ENCODE measurements at places on chromosomes 12 and 14.

DNA sequence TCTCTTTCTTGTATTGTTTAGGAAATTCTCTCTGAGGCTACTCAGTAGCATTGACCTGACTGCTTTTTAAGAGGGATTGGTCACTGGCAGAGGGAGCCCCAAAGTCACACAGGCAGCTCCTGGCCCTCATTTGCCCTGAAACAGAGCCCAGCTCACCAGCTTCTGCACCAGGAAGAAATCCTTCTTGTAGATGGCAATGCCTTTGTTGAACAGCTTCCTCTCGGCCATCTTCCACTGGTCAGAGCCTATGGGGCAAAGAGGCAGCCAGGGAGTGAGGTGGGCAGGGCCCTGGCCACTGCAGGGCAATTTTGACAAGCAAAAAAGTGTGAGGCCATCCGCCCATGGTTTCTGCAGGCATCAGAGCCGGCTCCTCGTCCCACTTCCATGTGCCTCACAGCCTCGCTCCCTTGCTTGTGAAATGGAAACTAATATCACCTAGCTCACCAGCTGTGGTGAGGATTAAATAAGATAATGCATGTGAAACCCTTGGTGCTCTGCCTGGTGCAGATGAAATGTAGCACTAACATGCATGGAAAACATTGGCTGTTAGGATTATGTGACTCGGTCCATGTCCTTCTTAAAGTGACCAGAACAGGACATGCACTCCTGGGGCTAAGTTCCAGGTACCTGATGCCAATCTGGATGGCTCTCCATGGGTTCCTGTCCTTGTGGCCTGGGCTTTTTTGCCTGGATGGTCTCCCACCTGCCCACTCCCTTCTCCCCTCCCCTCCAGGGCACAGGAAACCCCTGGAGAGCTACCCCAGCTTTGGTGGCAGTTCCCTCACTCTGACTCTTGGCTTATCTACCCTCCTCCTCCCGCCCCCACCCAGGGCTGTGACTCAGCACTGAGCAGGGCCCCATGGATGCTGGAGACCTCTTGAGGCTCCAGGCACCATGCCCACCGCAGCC, 11.2 kb upstream of the PNMA1 start:
- peak; percentile 93 for DNase-seq

DNA sequence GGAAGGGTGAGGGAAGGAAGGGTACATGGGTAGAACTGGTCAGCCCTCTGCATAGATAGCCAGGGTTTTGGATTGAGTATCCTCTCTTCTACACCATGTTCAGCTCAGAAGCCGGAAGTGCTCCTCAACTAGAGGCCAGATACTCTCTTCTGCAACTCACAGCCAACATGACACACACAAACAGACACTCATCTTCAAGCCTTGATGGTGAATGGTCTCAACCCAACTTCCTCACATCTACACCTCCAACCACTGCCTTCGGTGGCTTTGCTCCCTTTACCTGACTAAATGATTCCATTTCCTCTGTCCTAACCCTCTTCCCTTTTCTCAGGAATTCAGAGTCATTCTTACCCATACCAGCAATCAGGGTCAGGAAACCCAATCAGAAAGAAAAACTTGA, 7.6 kb upstream of the FKBP11 start:
- no peak for DNase-seq

- peak; percentile 66 for DNase-seq
Observed at GRCh38 chr12:46342562-46343033, 30.0 kb downstream of the SLC38A2 start.

DNA sequence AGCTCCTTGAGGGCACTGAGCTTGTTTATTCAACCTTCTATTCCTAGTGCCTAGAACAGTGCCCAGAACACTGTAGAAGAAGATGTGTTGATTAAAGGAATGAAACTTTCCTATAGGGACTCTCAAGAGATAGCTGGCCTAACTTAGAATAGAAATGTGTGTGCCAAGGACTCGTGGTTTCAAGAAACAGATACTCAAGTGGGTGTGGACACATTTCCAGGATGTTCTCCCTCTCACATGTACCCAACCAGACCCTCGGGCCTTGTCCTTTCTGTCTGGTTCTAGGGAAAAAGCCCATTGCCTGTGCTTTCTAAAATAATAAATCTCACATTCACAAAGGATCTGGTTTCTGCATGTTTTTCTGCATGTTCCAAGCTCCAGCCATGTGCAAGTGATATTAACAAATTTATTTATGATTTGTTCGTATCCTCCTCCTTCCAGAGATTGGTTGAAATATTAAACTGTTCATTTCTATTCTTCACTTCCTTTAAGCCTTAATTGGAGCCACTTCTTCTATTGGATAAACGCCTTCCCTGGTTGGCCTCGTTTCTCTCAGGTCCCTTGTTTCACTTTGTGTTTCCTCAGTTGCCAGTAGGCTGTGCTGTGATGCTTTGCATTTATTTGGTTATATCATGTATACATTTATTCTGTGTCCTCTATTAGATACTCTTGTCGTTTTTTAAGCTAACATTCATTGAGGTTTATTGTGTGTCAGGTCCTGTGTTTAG, 89.8 kb downstream of the CRADD start:
- peak; percentile 82 for DNase-seq

- no peak for DNase-seq
Observed at GRCh38 chr14:35161231-35161630, 38.9 kb downstream of the PRORP start.

DNA sequence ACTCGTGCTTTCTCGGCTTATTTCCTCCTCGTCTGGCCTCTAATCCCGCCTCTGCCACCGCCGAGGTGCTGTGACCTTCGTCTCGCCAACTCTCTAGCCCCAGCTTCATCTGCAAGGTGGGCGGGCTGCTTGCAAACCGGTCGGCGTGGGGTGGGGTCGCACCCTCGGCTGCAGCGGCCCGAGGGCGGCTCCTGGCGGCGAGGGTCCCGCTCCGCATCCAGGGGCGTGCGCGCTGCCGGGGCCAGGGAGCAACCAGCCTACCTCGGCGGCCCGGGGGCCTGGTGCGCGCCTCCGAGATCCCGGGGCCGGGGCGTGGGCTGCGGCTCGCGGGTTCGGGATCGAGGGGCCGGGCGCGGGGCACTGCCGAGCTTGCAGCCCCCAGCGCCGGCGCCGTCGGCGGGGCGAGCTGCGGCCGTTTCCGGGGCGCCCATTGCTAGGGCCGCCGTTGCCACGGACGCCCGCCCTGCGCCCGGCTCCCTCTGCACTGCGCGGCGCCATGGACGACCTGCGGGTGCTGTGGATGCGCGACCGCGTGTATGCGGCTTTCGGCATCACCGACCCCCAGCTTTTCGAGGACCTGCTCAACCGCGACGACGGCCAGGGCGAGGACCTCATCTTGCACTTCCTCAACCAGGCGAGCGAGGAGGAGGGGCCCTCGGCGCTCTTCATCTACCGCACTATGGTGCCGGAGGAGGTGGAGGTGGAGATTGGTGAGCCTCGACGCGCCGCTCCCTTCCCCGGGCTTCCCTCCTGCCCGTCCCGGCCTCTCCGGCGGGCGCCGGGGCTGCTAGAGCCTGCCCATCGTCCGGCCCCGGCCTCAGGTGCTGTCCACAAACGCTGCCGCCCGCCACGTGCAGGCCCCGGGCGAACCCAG, at the start of gene DNAH10:
Gene DNAH10, plus strand, starts transcription at position 461 of the 874 bp plus-strand sequence. Its CDS starts 36 bp downstream, at position 497.
- DNase-seq, result peak; percentile 83

DNA sequence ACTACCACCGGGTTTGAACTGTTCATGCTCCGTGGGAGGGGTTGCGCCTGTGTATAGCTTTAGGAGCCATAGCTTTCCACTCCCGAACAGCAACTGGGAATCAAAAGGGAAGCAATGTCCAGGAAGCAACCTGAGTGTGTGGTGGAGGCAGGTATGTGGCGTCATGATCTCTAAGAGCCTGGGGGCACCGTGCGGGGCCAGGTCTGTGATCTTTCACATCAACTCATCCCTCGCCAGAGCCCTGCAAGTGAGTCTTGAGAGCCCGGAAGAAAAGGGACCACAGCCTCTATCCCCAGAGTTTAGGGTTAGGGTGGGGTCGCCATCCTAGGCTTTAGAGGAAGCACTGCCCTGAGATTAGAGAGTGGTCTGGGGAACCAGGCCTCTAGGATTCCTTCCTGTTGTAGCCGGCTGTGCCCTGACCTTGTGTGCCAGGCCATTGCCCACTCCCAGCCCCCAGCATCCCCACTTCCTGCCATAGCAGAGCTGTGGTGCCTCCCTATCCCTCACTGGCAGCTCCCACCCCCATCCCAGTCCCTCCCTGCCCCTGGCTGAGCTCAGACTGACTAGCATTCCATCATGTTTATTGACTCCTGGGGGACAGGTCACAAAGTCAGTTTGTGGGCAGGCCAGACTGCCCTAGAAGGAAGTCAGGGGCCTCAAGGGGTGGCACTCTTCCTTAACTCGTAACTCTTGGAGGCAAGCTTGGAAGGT, 745 bp upstream of the ADCY4 start:
- DNase-seq, result peak; percentile 36

DNA sequence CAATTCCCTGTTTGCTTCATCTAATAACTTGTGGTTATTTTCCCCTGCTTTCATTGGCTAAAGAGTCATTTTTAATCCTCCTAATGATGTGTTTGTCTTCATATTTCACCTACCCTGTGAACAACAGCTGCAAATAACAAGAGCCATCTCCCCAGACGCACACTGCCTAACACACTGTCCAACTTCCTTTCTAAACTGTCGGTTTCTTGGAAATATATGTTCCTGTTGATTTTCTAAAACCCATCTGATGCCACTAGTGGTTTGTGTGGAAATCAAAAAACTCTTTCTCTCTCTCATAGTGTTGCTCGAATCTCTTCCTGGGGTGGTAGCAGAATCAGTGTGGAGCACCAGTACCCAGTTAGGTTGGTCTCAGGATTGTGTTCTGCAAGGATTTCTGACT, 226.9 kb downstream of the EPS8 start:
- DNase-seq, result peak; percentile 64

DNA sequence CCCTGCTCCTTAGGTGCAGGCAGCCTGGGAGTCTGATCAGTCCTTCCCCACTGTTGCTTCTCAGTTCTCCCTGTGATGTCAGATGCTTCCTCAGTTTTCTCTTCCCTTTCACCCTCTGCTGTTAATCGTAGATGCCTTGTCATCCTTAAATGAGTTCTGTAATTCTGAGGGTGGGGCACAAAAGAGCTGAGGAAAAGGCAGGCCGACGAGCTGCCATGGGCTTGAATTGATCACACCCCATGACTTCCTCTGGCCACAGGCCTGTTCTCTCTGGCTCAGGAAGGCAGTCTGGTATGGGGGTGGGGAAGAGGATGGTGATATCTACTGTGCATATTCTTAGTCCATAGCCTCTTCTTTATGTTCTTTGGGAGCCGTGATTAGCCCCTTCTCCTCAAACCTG, 5.2 kb upstream of the AP1G2 start:
- DNase-seq, result peak; percentile 81

GRCh38 chr12:110349514-110350151, 53.9 kb downstream of the ANAPC7 start:
- DNase-seq, result peak; percentile 85

- DNase-seq, result no peak
Observed at GRCh38 chr12:50149311-50149710, 17.9 kb downstream of the CERS5 start.

DNA sequence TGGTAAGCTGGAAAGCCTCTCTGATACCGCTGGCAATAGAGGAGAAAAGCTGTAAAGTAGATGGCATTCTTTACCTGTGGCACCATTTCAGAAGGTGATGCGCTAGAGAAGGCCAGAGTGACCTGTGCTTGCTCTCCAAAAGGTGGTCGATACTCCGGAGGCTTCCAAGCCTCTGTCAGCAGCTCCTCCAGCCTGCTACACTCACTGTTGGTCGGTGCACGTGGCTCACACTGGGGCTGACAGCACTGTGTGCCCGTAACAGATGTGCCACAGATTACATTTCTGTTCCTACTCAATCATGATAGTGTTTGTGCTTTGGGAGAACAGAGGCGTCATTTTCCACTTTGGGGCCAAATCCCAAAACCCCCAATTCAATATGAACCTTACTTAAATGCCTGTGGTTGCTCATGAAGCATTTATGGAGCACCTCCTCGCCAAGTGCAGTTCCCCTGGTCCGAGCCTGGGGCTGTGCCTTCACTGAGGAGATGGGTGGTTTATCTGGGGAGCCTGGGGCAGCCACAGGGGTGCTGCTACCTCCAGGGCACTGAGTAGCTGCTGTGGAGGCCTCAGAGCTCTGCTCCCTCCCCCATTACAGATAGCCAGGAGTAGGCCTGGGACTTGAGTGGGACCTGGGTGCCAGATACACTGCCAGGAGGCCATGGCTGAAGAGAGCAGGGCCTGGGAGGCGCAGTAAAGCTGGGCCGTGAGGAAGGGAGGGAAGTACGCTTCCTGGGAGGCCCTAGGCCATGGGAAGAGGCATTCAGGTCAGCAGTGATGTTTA, 26.8 kb downstream of the CCNK start:
- DNase-seq, result no peak

DNA sequence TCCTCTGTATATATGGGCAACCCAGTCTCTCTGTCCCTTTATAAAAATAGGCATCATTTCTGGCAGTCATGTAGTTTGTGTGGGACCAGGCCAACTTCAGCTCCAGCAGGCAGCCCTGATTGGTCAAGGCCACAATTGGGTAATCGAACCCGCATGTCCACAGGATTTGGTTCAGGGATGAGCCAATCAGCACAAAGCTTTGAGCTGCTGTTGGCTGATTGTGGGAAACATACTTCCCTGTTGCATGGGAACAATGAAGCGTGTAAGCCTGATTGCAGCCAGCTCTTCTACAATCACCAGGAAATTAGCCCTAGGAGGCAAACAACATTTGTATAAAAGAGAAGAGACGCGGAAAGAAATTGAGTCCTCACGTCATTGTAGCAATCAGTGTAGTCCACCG, 328.6 kb downstream of the PCNX1 start:
- DNase-seq, result no peak

DNA sequence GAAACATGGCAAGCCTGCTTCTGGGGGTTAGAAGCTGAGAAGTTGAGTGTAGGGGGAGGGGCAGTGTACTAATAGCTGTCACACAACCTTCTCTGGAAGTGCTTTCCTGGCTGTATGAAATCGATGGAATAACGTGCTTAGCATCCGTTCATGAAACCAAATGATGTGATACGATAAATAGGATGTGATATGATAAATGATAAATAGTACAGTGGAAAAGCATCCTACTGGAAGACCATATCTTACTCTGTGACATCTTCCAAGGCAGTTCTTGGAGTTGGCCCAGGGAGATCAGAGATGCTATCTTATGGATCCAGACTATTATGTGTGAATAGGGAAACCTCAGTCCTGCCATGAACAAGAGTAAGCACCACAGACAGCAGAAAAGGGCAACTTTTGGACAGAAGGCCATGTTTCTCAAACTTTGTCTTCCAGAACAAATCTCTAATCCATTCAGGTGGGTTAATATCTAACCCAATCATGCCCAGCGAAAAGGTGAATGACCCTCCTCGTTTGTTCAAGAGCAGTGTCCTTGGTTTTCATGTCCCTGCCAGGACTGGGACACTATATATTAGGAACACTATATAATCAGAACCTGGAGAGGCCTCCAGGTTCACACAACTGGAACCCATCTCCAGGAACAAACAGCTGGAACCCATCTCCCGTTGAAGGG, at the start of gene ANG:
Gene ANG, plus strand, starts transcription at position 598 of the 673 bp plus-strand sequence. CDS start 4,801 bp downstream, outside the sequence.
- no peak for DNase-seq

GRCh38 chr12:75766263-75767160, 255.1 kb upstream of the KRR1 start:
- DNase-seq, result no peak

- no peak for DNase-seq
Observed at GRCh38 chr12:8958066-8958465, 8.6 kb upstream of the M6PR start.

GRCh38 chr14:20413744-20414082, 412 bp upstream of the TEP1 start:
- DNase-seq, result peak; percentile 58

- DNase-seq, result no peak
Observed at GRCh38 chr14:66745078-66745477, 237.1 kb downstream of the GPHN start.
